ENCODE measurements at places on chromosomes 3 and 15.

DNA sequence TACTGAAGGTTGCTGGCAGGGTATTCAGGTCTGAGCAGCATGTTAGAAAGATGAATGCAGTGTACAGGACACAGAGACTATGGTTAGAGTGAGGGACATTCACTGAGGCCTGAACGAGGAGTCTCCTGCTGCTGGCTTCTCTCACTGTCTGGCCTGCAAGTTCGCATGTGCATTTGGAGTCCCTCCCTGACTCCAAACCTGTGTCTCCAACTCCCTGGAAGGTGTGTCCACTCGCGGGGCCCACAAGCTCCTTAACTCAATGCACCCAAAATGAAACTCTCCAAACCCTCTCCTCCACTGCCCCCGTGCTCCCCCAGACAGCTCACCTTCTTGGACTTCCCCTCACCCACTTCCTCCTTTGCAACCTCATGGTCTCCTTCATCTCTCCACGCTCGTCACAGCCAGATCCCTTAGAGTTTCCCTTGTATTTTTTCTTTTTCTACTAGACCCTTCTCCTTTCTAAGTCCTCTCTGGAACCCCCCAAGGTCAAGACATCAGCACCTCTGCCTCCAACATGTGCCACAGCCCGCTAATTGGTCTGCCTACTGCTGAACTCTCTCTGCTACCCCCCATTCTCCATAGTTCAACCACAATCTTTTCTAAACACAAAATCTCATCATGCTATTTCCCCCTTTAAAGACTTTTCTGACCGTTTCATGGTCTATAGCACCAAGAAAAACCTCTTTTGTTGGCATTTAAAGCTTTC lies 58.3 kb downstream of the HES1 start:
- DNase-seq: no peak

DNA sequence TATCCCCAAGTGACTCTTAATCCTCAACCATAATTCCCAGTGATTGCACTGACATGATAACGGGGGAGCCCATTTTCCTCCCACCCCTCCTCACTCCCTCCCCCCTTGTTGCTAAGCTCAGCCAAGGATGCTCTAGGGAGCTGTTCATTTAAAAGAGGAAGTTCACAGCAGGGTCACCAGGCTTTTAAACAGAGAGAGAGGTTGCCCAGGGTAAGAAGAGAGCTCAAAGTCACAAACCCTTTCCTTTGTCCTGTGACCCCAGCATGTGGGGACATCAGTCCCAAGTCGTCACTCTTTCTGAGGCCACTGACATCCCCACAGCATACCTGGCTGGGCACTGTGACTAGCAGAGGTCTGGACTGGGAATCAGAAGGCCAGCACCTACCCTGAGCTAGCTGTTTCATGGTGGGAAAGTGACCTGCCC lies 144.1 kb downstream of the RORA start:
- no peak for DNase-seq

DNA sequence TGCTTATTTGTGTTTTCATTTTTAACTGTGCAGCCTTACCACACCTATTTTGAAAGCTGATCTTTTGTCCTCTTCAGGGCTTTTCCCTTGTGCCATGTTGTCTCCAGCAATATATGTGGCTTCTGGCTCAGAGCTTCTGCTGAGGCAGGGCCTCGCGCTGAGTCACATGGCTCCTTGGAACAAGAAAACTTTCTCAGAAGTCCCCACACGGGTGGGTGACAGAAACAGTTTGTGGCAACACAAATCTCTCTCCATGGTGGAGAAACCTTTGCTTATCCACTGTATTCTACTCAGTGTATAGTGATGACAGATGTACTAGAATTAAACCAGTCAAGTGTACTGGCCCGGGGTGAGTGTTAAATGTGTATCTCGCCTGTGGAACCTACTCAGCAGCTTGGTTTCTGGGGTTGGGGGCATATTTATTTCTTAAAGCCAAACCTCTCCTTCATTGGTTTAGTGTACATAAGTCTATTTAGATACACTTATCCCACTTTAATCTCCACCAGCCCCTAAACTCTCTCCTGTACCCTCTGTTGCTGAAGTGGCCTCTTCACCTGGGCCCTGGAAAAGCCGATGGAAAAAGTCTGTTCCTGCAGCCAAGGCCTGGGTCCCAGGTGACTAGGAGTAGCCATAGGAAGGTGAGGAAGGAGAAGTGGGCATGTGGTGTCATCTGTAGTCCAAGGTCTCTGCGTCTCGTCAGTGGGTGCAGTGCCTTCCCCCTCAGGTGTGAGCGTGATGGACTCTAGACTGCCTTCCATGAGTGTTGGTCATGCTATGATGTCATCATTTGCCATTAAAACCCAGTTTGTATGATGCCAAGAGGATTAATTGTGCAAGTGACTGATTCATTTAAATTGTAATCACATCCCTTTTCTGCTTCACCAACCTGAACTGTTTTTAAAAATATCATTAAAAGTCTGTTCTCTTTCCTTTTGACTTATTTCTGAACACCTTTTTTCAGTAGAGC lies 3.2 kb upstream of the FBXL22 start:
- DNase-seq: no peak

- no peak for DNase-seq
Measured at GRCh38 chr15:44435893-44436667, 8.7 kb downstream of the CTDSPL2 start.

GRCh38 chr3:353191-353739 lies 156.7 kb downstream of the CHL1 start:
- DNase-seq: no peak

- DNase-seq: no peak
Measured at GRCh38 chr3:191901741-191902140, 440.8 kb downstream of the PYDC2 start.

DNA sequence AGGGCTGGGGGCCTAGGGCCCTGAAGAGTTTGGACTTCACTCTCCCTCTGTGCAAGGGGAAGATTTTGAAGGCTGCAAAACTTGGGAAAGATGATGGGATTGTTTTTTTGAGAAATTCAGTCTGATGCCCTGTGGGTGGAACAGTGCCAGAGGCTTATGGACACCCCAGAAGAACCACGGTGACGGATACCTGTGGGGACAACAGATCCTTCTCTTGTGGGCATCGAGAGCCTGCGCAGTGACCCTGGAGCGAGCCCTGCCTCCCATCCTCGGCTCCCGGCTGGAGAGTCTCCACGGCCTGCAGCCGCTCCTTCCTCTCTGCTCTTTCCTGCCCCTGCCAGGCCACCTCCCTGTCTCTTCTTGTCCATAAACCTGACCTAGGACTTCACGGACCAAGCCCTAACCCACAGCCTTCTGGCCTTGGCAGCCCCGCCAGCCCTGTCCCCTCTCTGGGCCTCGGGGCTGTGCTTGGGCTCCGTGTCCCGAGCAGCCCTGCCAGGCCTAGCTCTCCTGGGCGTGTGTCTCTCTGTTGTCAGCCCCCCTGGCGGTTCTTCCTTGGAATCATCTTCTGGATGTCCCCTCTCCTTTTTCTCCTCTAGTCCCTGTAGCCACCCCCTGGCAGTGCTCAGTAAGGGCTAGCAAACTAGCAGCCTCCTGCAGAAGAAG lies 98.4 kb downstream of the VGLL4 start:
- DNase-seq: no peak

DNA sequence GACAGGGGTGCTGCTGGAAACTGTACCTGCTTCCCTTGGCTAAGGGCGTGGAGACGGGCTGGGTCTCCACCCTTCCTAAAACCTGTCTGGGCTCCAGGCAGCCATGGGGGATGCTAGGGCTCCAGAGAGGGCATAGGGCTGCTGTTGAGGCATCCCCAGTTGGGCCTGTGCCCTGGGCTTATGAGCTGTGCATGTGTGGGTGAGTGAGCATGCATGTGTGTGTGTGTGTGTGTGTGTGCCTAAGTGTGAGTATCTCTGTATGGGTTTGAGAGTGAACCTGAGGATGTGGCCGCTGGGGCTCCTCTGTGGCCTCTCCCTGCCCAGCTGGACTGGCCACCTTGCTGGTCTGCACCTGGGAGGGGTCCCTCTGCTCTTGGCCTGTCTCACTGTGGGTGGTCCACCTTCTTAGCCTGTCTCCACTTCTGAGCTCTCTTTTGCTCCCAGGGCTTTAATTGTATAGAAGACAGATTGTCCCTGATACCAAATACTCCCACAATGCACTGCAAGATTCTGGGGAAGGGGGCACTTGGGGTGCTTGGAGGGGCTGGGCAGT lies 11.9 kb upstream of the TMEM115 start:
- no peak for DNase-seq

GRCh38 chr15:60531801-60532200 lies 52.9 kb upstream of the ICE2 start:
- no peak for DNase-seq

DNA sequence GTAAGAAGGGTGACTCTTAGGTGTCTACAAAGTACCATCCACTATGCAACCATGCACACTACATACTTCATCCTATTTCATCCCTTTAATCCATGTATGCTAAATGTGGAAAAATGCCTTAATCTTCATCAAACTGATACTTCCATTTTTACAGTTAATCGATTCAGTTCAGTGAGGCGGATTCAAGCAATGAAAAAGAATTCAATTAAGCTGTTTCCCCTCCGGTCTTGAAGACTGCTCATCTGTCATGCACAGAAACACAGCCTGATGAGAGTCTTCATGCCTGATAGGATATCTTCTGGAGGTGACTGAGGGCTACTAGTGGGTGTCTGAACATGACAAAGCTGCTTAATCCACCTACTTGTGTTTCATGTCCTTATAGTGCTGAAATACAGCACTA lies 270.6 kb upstream of the ALCAM start:
- no peak for DNase-seq

GRCh38 chr3:43394041-43394554 lies 107.8 kb downstream of the SNRK start:
- no peak for DNase-seq

DNA sequence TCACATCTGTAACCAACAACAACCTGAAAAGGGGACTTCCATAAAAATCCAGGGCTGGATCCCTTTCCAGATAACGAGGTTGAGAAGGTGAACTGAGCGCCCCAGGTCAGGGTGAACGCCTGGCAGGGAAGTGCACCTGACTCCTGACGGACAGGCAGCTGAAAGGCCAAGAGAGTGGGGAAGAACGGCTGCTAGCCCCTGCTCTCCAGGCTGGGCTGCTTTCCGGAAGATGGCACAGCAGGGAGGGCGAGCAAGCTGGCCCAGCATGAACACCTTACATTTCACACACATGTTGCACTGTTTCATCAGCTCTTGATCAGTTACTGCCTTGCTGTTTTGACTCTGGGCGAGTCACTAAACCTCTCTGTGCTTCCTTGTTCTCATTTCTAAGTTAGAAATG lies 127.2 kb upstream of the IQSEC1 start:
- DNase-seq: no peak

- no peak for DNase-seq
Measured at GRCh38 chr3:195738274-195739044, 17.7 kb downstream of the MUC20 start.

DNA sequence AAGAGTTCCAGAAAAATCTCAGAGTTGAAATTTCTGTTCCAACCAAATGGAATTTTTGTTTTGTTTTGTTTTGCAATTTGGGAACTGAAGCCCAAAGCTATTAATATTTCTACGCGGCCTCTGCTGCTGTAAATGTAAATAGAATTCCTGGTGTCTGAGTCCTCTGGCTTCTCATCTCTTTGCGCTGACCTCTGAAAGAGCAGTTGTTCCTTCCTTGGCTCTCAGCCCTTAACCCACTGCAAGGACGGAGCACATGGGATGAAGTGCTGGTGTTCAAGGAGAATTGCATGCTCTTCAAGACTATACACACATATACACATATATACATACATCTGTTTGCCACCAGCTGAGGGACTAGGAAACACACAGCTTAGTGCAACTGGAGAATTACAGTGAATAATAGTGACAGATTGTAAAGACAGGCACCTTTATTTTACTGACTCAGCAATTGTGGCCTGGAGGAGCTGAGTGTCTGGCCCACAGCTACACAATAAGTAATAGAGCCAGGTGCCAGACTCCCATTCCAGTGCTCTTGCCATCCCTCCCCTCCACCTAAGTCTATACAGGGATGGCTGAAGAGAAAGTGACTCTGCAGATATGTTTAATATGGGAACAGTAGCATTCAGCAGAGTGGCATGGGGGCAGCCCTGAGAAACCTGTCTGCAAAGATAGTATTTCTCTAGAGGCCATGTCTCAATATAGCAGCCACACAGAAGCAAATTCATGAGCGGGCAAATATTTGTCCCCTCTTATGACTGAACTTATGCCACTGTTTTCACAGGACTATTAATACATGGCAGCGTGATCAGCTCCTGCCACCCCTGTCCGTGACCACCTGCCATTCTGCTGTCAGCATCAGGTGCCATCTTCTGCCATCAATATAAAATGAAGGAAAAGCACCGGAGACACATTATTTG lies 42.3 kb downstream of the NEK10 start:
- DNase-seq: no peak

DNA sequence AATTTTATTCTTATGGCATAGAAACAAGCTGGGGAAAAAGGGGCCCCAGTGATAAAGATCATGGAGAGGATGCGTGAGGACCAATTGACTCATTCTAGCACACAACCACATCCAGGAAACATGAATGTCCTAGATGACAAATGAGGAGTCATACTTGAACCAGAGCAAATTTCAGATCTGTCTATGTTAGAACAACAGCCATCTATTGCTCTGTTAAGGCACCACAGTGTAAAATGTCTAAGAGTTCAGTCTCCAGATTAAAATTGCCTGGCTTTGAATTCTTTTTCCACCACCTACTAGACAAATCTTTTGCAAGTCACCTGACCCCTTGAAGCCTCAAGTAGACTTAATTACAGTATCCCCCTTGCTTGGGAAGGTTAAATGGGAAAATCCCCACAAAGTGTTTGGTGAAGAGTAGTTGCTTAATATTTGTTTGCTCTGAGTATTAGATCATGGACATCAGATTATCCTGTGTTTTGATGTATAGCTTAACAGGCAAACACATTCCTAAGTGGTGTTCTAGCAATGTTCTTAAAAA lies 258.7 kb upstream of the TGFBR2 start:
- no peak for DNase-seq

DNA sequence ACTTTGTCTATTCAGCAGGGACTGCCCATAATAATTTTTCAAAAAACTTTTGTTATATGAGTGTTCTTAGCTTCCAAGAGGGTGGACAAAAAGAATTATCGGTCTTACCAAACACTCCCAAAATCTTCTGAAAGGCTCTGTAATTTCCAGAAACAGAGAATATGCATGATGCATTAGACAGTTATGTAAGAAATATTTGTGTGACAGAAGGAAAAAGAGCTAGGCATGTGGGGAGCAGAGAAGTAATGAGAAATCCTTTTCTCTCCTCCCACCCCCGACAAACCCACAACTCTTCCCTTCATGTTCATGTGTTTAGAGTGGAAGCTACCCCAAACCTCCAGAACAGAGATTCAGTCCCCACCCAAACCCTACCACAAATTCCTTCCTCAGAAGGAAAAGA lies 86.8 kb downstream of the MYO5A start:
- DNase-seq: no peak

DNA sequence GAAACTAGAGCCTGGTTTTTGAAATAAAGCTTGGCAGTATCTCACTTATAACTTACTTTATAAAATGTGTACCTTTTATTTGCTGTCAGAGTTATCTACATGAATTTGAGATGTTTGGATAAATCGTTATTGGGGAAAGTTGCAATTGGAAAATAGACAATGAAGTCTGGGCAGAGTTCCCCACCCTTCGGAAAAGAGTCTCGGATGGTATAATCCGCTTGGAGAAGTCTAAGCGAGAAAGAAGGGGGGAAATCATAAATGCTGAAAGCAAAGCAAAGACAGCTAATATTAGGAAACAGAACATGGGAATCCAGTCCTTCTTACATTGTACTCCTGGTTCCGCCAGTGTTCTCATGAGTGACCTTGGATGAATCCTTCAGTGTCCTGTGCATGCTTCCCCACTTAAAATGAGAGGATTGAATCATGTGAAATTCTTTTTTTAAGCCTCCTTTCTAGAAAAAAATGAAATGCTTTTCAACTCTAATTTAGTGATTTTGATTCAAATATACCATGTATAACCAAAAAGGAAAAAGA lies 162.4 kb downstream of the ATG7 start:
- no peak for DNase-seq

GRCh38 chr15:39586387-39587095 lies 5.7 kb downstream of the THBS1 start:
- DNase-seq: no peak

Data from substantia nigra (tissue), 51 donors.